Left lobe of liver (tissue), 2 donors: ENCODE measurements at places on chromosomes 12 and 14. TPM values are rescaled to one million over a fixed set of nuclear protein-coding genes. Genes with fewer than 3 reads are reported as not detected.

GRCh38 chr12:84085046-84085445 lies 827.6 kb downstream of the SLC6A15 start:
- no peak for DNase-seq

GRCh38 chr12:114993165-114993564 lies 309.2 kb upstream of the TBX3 start:
- no peak for DNase-seq

GRCh38 chr14:98935921-98936320 lies 336.1 kb downstream of the BCL11B start:
- no peak for DNase-seq

DNA sequence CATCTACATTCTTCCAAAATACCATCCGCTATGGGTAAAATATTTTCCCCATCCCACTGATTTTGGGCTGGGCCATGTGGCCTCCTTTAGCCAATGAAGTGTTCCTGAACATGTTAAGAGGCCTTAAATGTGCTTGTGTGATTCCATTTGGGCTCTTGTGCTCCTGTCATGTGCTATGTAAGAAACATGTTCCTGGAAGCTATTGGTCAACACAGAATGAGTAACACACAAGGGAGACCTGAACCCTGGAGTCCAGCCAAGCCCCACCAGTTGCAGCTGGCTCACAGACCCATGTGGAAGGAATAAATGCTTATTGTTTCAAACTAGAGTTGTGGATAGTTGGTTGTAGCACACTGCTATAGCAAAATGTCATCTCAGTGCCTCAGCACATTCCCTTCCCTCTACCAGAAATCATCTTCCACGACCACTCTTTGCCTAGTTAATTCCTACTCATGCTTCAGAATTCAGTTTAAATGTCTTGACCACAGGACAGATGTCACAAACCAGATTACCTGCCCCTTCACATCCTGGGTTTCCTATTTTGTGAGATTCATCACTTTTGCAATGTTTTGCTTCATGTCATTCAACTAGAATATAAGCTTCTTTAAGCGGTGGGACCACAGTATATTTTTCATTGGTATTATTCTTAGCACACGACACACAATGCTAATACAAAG lies 217.3 kb upstream of the EEA1 start:
- DNase-seq: no peak

GRCh38 chr12:111197376-111197944 lies 171.4 kb downstream of the PHETA1 start:
- no peak for DNase-seq

C12orf50 gene
- 0.05 TPM for total RNA-seq

- no peak for DNase-seq
These were observed 9.1 kb downstream of the PROX2 start for GRCh38 chr14:74866708-74867389.

- DNase-seq: no peak
These were observed 17.3 kb downstream of the SLC25A47 start for GRCh38 chr14:100340423-100340813.

- DNase-seq: no peak
These were observed 1.0 kb downstream of the KLHL33 start for GRCh38 chr14:20434701-20435581.

ZFYVE26 gene
- total RNA-seq: 9.9 TPM
